ENCODE measurements at places on chromosomes 3 and 15.

- no peak for DNase-seq
These were observed 96.3 kb downstream of the PTPRG start for GRCh38 chr3:61657689-61658088.

DNA sequence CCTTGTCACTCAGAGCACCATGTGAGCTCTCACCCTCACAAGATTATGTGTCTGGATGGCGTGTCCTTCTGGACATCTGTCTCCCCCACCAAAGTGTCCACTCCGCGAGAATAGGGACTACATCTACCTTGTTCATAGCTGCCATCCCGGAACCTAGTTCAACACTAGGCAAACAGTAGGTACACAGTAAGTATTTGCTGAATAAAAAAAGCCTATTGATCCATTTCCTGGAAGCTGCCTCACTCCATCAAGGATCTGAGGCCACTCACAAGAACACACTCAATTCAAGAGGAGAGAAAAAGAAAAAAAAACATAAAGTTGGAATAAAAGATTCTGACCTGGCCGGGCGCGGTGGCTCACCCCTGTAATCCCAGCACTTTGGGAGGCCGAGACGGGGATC is 11.2 kb upstream of the ALAS1 start:
- no peak for DNase-seq

- DNase-seq: no peak
These were observed 77.5 kb upstream of the IL12A start for GRCh38 chr3:159910991-159911663.

DNA sequence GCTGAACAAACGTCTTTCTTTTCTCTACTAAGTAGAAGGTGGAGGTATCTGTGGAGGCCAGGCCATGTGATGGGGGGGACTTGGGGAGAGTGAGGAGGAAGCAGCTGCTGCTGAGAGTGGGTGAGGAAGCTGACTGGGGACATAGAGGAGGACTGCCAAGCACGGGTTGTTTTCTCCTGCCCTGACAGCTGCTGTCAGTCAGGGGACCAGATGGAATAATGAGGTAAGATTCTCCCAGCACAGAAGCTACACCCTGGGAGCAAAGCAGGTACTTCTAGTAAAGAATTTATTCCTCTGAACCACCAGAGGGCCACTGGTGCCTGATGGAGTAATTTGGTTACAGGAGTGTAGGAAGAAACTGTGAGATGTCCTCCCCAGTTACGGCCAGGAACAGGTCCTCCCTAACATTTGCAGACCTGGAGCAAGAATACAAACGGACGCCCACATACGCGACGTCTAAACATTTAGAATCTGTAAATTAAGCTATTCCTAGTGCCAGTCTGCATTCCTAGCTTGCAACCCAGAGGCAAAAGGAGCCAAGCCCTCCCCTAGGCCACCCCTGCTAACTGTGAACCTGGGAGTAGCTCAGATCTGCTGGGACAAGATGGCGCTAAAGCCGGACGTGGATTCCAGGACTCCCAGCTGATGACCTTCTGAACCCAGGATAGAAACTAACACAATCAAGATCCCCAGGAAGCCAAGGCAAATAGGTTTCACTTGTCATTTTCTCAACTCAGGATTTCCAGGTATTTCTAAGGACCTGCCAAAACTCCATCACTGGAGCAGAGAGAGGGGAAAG is 14.8 kb downstream of the CRYGS start:
- no peak for DNase-seq

DNA sequence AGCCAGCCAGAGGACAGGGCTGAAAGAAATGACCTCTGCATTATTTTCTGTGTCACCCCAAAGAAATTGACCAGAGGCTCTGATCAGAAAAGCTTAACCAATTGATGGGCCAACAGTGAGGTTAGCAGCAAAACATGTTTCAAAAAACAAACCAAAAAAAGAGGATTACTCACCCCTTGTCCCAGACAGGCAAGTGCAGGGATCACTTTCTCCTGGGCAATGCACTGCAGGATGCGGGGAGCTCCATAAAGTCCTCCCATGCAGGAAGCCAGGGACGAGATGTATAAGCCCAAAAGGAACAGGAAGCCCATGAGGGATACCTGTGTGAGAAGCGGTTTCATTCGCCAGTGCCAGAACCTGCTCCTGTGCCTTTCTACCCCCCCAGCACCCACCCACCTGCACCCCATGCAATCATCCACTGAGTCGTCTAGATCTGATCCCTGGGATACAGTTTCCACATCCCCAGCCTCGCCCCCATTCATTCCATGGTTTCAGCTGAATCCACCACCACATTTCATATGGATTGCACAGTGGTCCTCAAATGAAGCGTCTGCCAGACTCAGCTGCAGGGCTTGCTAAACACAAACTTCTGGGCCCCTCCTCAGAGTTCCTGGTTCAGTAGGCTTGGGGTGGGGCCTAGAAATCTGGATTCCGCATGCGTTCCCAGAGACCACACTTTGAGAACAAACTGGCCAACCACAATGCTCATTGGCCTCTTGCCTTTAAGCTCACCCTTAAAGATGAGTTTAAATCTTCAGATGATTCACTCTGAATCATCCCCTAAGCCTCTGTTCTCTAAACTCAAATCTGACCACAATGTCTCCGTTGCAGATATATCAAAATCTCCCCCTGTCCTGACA is 54.4 kb upstream of the HEG1 start:
- DNase-seq: no peak

- no peak for DNase-seq
These were observed 92.1 kb upstream of the IL12A start for GRCh38 chr3:159896543-159896942.

- DNase-seq: no peak
These were observed 31.1 kb upstream of the CCDC174 start for GRCh38 chr3:14620512-14620911.

GRCh38 chr3:188242436-188243123 is 88.6 kb downstream of the LPP start:
- DNase-seq: no peak

DNA sequence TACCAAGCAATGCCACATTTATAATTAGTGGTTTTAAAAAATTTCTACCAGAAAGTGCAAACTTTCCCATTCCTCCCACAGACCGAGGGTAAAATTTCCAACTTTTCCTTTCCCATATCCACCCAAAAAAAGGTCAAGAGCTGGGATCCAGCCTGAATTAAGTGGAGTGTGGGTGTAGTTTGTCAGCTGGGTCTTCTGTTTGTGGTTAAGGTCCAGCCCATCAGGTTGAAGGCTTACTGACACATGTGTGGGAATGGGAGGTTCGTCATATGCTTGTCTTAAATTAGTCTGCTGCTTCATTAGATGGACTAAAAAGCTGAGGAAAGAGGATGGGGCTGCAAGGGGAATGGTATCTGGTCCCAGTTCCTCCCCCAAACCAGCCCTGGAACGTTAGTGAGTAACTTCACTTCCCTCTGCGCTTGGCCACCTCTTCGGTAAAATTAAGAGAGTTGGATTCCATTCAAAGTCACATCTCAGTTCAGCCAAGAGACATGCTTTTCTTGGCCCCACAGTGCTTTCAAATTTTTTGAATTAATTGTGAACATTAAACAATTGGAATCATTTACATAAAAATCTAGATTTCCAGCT is 59.0 kb upstream of the PLCL2 start:
- DNase-seq: no peak

- DNase-seq: no peak
These were observed 31.3 kb downstream of the SMAD3 start for GRCh38 chr15:67096546-67097294.

- DNase-seq: no peak
These were observed 164.2 kb downstream of the ABHD5 start for GRCh38 chr3:43854916-43855315.

GRCh38 chr3:17030438-17030837 is 145.7 kb downstream of the PLCL2 start:
- DNase-seq: no peak

- no peak for DNase-seq
These were observed 192.7 kb downstream of the SUCLG2 start for GRCh38 chr3:67461667-67462142.

DNA sequence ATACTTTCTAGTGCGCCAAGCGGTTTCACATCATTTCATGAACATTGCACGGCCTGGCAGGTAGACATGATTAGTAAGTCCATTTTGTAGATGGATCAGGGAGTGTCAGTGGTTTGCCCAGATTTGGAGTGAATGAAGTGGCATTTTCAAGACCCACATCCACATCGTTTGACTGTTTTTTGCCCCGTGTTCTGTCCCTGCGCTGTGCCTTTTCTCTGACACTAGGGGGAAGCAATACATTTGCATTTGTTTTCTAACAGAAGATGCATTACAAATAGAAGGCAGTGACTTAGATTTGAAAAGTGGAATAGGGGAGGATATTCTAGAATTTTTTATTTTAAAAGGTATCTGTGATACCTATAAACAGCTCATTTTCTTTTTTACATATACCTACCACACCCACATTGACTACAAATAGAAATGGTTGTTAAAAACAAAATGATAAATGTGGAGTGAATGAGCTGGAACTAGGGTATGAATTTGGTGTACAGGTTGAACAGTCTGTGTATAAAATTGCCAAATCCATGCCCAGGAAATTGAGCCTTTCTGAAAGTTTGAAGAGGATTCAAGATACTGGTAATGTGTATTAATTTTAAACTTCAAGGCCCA is 98.0 kb downstream of the USP13 start:
- peak; percentile 23 for DNase-seq

DNA sequence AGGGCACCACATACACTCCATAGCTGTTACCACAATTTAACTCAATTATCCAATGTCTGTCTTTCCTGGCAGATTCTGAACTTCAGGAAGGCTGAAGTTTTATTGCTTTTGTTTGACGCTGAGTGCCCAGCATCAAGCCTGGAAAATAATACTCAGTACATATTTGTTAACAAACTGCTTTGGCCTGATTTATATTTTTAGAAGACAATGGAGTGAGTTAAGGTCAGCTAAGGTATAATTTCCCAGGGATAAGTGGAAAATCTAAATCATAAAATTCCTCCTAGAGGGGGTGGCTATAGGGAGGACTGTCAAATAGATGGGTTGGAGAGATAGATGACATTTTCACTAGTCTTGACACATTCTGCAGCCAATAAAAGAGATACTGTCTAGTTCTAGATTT is 659.4 kb upstream of the ADAMTS9 start:
- DNase-seq: no peak

- DNase-seq: peak; percentile 18
These were observed 394.9 kb upstream of the WNT5A start for GRCh38 chr3:55882006-55882405.

DNA sequence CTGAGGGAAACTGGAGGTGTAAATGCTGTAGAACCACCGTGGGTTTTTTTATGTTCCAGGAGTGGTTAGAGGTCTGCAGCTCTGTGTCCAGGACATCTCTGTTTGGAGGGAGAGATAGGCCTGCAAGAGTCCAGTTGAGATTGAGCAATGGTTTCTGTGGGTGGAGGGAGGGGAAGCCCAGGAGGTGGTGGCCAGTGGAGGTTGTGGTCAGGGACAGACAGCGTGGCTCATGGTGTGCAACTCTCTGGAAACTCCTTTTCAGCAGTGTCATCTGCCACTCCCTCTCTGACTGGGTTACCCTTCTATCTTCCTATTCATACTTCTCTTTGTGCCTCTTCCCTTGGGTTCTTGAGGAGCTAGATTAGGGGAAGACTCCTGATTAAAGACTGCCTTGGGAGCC is 9.6 kb downstream of the XCR1 start:
- no peak for DNase-seq

DNA sequence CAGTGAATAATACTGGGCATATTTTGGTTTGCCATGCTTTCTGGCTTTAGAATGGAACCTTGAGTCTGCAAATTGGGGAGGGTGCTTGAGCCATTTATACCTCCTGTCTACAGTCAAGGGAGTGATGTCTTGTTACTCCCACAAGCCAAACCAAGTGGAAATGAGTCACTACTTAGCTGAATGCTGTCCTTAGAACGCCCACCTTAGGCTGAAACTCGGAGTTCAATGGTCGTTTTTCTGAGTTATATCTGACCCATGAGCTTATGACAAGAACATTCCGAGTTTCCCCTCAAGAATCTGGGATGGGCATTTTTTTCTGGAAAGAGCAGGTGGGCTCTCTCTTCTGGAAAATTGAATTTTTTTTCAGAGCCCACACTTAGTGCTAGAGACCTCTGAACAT is 17.4 kb upstream of the CLDN18 start:
- no peak for DNase-seq

DNA sequence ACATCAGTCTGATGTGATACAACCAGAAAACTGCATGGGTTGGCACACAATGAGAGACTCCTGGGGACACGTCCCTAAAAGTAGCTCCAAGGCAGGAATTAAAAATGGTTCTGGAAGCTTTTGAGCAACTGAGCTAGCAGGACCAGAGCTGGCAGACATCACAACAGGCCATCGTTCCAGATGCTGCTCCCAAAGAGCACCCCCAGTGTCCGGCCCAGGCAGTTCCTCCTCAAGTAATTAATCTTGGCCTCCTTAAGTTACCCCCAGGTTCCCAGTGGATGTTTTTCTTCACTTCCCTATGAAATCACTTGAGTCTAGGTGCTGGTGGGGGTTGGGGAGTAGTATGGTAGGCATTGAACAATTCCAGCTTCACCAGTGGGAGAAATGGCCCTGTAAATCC is 711.6 kb downstream of the MECOM start:
- DNase-seq: no peak

- no peak for DNase-seq
These were observed 130.4 kb downstream of the SUCLG2 start for GRCh38 chr3:67524046-67524445.

- no peak for DNase-seq
These were observed 431.4 kb downstream of the PDCD6IP start for GRCh38 chr3:34229876-34230275.

- DNase-seq: no peak
These were observed 42.0 kb upstream of the SEC61A1 start for GRCh38 chr3:128009952-128010846.

DNA sequence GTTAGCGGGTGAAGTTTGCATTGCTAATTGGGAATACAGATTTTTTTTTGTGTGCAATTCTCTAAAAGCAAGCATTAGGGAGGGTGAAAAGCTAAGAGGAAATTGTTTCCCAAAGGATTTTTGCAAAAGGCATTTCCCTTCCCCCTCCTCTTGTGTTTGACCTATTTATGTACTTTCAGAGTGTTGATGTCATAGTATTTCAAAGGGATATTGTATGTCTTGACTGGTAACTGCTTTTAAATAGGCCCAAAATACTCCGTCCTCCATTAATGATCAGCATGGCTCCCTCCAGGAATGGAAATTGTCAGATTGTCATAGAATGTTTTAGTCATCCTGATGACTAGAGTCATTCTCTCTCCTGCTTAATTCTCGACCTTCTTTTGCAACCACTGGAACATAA is 32.4 kb downstream of the TRIM71 start:
- DNase-seq: no peak

DNA sequence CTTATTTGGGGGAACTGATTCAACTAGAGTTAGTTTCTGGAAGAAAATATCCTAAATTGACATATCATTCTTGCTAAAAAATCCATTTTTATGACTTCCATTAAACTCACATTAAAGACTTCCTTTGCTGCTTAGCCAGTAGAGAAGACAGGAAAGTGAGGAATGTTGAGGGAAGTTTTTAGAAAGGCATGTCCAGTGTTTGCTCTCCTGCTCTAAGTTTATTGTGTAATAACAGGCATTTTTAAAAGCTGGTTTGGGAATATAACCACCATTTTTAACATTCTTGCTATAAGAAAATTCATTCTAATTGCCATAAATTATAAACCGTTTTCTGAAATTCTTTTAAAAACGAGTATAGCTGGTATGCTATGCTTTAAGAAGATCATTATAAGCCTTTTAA is 428.0 kb downstream of the RAP2B start:
- DNase-seq: no peak
